ENCODE measurements at places on chromosomes 6 and 20.

GRCh38 chr6:75280131-75280855 is 4.3 kb downstream of the TMEM30A start:
- DNase-seq, result no peak

- no peak for DNase-seq
Measured at GRCh38 chr20:20744170-20744725, 31.8 kb upstream of the RALGAPA2 start.

- DNase-seq, result no peak
Measured at GRCh38 chr20:47620808-47621805, 119.4 kb downstream of the NCOA3 start.

DNA sequence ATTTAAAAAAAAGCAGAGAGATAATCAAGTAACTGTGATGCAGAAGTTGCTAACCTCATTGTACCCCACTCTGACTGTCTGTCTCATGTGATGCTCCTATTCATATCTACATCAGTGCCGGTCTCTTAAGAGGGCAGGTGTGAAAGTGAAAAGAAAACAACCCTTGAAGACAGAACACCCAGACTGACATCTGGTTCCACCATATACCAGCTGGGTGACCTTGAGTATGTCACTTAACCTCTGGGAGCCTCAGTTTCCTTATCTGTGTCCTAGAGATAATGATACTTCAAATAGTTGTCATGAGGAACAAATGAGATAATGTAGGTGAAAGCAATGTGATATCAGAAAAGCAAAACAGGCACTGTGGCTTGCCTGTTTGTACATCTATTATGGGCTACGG is 426.8 kb upstream of the SOX4 start:
- DNase-seq, result no peak

- DNase-seq, result no peak
Measured at GRCh38 chr20:16714751-16715150, 15.1 kb upstream of the SNRPB2 start.

GRCh38 chr6:85640821-85641220 is 1.9 kb downstream of the SYNCRIP start:
- DNase-seq, result no peak

- no peak for DNase-seq
Measured at GRCh38 chr6:114249522-114249921, 93.3 kb downstream of the HS3ST5 start.

GRCh38 chr6:5287205-5287965 is 26.1 kb downstream of the FARS2 start:
- DNase-seq, result no peak

DNA sequence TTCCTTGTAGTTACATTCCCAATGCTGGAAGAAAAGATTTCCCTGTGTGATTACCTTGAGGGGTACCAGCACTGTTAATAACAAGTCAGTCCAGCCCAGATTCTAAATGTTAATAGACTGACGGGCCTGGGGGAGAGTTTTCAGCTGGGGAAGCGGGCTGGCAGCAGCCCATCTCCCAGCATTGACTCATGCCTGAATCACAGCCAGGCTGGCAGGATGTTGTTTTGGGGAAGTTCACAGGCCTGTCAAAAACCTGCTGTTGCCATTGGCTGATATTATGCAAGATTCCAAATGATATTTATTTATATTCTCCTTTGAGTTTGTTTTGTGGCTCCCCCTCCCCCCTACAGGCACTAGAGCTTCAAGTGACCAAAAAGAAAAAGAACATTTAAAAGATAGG is 213.9 kb upstream of the CNR1 start:
- no peak for DNase-seq

DNA sequence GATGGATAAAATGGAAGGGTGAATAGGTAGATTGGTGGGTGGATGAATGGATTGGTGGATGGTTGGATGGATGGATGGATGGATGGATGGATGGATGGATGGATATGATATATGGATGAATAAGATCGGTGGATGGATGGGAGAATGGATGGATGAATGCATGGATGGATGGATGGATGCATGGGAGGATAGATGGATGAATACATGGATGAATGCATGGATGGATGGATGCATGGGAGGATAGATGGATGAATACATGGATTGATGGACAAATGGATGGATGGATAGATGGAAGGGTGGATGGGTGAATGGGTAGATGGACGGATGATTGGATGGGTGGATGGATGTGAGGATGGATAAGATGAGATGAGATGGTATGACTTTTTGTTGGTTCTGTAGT is 95.7 kb upstream of the DUSP22 start:
- no peak for DNase-seq

- no peak for DNase-seq
Measured at GRCh38 chr20:23142162-23143050, 56.3 kb upstream of the CD93 start.

DNA sequence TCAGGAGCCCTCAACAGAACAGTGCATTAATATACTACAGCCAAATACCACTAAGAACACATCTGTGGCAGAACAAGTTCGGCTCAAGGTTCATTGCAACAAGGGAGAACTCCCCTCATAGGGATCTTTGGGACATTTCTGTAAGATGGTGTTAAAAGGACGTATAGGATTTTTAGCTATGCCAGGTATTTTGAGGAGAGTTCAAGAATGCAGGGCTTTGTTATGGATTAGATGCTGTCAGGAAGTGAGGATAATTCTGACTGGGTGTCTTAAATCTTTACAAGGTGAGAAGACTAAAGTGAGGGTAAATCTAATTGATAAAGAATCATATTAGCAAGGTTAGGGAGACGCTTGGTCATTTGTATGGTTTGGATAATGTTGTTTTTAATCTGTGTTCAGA is 83.7 kb upstream of the AHI1 start:
- DNase-seq, result no peak

DNA sequence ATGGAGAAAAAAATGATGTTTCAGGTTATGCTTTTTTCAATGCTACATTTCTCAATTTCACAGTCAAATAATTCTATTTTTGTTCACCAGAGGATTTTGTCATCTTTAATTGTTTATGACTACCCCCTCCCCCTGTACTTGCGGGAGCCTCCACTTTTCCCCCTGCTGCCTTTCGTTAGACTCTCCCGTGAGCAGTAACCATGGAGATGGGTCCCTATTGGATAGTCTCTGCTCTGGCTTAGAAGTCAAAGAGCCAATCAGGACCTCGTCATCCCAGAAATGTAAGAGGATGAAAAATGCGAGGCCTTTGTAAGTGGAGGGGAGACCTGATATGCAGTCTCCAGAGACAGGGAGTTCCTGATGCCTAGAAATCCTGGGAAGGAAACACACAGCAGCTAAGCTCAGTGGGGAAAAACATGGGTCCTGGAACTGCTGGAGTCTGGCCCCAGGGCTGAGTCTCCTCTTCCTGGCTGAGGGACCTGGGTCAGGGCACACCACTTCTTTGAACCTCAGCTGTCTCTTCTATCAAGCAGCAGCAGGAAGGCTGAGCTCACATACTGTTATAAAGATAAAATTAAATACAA is 298.7 kb downstream of the TSHZ2 start:
- no peak for DNase-seq

DNA sequence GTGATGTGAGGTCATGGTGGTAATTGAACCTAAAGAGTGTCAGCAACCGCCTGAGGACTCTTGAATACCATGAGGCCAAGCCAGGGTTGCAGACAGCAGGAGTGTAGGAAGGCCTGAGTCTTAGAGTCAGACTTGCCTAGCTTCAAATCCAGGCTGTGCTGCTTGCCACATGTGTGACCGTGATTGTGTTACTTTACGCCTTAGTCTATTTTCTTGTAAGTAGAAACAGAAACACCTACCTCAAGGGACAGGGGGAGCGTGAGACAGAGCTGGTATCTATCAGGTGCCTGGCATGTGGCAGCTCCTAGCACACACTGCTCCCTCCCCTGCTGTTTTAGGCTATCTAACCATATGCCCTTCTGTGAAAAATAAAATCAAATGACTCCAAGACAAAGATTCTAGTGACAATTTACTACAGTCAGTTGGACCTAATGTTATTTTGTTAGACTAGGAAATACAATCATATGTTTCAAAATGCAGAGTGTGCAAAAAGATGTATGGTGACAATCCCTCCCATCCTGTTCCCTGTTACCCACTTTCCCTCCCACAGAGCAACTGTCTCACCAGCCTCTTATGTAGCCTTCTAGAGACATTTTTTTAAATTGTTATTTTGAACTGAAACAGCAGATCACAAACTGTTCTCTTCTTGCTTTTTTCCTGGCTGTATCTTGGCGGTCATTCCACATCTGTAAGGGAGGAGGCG is 21.7 kb downstream of the TAF8 start:
- no peak for DNase-seq

GRCh38 chr20:8194721-8195120 is 62.7 kb downstream of the PLCB1 start:
- DNase-seq, result no peak

DNA sequence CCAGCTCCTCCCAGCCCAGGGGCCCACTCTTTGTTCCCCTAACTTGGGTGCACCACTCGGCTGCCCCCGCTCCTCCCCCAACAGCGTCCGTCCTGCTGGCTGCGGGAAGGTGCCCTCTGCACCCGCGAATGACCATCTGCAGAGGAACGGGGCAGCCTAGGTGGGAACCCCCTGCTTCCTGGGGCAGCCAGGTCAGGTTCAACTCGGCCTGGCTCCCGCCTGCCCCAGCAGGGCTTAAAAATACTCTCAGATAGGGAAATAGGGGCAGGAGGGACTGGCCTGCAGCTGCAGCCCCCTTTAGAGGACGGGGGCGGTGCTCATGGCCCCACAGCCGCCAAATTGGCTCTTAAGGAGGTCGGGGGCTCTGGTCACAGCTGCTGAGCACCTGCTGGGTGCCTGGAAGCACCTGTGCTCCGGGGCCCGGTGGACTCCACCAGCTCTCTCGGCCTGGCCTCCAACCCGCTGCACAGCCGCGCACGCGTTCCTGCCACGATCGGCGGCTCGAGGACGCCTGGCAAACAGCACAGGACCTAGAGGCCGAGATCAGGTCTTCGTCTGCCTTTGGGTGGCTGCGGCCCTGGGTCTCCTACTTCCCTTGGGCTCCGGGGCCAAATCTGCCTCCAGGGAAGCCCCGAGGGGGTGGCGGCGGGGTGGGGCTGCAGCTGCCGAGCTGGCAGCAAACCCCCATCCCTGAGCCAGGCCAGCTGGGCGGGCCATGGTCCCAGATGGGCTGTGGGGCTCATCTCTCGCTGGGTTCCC is 700 bp upstream of the LAMA5 start:
- no peak for DNase-seq

- no peak for DNase-seq
Measured at GRCh38 chr6:135188718-135189117, 7.6 kb downstream of the MYB start.

DNA sequence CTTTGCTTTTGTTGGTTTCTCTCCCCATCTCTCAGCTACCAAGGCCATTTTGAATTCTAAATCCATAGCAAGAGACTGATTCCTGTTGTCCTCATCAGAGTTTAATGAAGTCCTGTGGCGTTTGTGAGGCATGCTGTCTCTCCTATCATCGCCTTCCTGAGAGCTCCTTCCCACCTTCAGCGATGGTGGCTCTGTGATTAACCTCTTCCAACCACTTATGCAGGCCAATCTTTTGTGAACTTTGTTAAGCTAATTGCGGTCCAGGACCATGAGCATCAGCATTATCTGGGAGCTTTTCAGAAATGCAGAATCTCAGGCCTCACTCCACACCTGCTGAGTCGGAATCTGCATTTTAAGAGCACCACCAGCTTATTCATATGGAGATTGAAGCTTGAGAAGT is 272.5 kb upstream of the CDYL start:
- DNase-seq, result no peak

GRCh38 chr6:100704961-100705360 is 176.2 kb downstream of the ASCC3 start:
- DNase-seq, result no peak

DNA sequence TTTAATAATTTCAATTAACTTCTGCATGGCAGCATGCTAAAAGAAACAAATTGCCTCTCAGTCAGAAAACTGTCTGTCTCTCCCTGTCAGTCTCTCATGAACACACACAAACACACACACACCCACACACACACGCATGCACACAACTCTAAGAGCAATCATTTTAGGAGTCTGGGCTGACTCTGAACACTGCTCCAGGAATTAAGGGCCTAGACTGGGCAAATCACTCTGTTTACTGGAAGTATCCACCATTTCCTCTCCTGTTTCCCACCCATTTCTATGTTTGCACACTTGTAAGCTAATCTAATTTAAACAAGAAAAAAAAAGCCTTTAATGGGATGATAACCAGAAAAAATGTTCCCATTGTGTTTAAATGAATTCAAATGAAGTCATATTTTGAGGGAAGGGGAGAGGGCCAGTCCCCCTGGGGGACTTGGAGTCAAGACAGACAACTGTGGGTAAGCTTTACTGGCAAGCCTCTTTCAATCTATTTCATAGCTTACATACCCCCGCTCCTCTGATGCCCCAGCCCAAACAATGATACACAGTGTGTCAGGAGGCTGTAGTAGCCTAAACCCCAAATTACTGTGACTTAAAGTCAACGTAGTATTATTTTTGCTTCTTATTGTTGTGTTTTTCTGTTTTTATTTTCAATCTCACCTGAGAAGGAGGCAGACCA is 447.8 kb upstream of the FLRT3 start:
- DNase-seq, result no peak

- DNase-seq, result no peak
Measured at GRCh38 chr6:112286010-112286409, 31.6 kb upstream of the LAMA4 start.

- DNase-seq, result no peak
Measured at GRCh38 chr6:137488150-137489045, 5.8 kb downstream of the OLIG3 start.

GRCh38 chr20:62685781-62686555 is 22.7 kb upstream of the NTSR1 start:
- no peak for DNase-seq

DNA sequence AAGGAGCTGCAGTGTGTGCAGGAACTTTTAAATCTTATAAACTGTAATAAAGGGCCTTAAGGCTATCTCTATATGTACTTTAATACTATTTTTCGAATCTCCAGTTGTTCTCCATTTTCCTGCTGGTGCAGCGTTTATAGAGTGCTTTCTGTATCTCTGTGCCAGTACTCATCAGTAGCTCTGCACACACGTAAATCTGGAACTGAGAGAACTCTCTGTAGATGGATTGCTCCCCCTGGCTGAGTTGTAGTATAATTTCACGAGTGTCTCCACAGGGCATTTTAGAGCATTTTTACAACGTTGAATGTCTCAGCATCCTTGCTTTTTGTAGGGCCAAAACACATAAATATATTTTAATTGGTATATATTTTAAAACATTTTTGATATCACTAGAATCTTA is 256.5 kb downstream of the TRDN start:
- no peak for DNase-seq

- no peak for DNase-seq
Measured at GRCh38 chr6:160276126-160276525, 17.5 kb upstream of the SLC22A2 start.

GRCh38 chr6:80343511-80343910 is 237.0 kb downstream of the BCKDHB start:
- no peak for DNase-seq

DNA sequence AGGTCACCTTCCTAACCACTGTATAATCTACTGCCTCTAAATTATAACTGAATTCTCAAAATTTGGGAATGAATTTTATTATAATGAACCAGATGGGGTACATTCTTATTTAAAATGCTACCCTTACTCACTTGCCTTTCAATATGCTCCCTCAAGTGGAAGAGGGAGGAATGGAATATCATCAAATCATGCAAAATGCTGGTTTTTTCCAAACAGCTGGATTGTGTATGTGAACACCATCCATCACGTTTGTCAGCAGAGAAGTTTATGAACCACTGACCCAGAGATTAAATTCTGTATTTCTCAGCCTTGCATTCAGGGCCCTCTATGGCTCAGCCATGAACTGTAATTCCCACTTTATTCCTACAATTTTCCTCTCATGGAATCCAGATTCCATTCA is 40.5 kb downstream of the CBLN4 start:
- DNase-seq, result no peak

GRCh38 chr20:63082939-63083735 is 76.4 kb upstream of the BHLHE23 start:
- no peak for DNase-seq
